ENCODE measurements at places on chromosomes 5 and 9.

DNA sequence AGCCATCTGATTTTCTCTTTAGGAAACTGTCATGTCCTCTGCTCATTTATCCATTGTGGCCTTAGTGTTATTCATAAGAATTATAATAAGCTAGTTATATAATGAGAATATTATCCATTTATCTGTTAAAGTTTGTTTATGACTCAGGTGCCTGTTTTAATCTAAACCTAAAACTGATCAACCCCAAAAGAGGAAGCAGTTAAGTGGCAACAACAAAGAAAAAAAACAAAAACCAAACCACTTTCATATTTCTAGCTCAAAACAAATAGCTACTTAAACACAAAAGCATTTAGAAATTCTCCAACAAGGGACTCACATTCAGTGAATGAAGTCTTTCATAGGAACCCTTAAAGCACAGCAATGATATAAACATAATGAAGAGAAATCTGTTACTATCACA, 116.4 kb downstream of the APBA1 start:
- DNase-seq, result no peak
- H3K4me1 ChIP-seq, result no peaks in the 10 kb centered on the region
- no peak overlapping the region for H3K27ac ChIP-seq
- H3K27me3 ChIP-seq, result no peaks in the 10 kb centered on the region
- H3K36me3 ChIP-seq, result no peaks in the 10 kb centered on the region

GRCh38 chr9:87850391-87850790, 32.3 kb upstream of the SPATA31E1 start:
- no peak overlapping the region for H3K27ac ChIP-seq
- peaks cover 1% of the 10 kb centered on the region for H3K27me3 ChIP-seq

DNA sequence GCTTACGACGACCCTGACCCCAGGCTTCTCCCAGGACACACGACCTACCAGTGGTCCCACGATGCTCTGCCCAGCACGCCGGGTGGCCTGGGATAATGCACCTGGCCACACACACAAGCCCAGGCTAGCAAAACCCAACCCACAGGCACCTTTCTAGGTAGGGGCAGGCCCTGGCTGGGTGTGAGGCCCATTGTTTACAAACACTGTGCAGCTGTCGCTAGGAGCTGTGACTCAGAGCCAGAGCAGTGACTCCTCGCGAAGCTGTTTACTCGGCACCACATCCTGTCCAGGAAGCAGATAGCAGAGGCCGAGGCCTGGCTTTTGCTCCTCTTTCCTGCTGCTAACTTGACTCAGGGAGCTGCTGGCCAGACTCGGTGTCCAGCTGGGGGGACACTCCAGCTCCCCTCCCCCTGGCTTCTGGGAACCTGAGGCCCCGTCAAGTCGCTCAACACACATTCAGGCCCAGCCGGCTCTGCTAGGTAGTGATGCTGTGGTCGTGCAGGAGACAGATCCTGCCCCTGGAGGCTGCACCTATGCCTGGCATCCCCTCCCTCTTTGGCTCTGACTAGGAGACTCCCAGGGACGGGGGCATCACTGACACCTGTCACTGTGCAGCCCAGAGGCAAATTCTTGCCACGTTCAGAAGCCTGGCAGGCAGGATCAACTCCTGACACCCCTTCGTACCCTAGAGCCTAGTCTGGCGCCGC, 12.8 kb upstream of the RALGDS start:
- no peaks in the 10 kb centered on the region for H3K36me3 ChIP-seq
- H3K4me3 ChIP-seq, result no peak overlapping the region
- peak; percentile 91 for DNase-seq

DNA sequence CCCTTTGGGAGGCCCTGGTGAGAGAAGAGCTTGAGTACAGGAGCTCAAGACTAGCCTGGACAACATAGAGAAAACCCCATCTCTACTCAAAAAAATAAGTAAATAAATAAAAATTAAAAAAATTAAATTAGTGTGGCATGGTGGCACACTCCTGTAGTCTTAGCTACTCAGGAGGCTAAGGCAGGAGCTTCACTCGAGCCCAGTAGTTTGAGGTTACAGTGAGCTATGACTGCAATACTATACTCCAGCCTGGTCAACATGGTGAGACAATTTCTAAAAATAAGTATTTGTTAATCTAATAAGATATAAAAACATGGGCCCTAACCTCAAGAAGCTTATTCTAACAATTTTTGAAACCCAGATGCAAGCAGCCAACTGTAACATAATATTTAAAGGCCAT, 7.6 kb downstream of the RNF38 start:
- H3K27me3 ChIP-seq, result no peaks in the 10 kb centered on the region
- no peak overlapping the region for H3K27ac ChIP-seq
- no peak overlapping the region for H3K4me3 ChIP-seq
- no peak for DNase-seq

DNA sequence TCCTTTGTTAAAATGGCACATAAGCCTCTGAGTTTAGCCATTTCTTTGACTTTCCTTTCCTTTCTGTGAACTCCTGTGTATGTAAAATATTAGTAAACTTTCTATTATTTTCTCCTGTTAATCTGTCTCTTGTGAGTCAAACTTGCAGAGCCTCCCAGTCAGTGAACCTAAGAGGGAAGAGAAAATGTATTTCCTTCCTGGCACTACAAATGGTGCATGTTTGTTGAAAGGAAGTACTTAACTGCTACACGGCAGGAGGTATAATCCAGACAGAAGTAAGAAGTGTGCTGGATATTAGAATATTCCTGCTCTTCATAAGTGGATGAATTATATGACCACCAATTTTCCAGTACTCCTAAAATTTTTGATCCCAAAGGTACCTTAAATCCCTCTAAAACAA, 23.0 kb downstream of the CTSL start:
- H3K4me1 ChIP-seq, result peaks cover 5% of the 10 kb centered on the region
- H3K4me3 ChIP-seq, result no peak overlapping the region
- no peak overlapping the region for H3K27ac ChIP-seq
- no peaks in the 10 kb centered on the region for H3K36me3 ChIP-seq

GRCh38 chr9:129454467-129455067, 166.3 kb downstream of the C9orf50 start:
- H3K4me1 ChIP-seq, result peaks cover 37% of the 10 kb centered on the region
- H3K36me3 ChIP-seq, result no peaks in the 10 kb centered on the region
- no peak overlapping the region for H3K27ac ChIP-seq

DNA sequence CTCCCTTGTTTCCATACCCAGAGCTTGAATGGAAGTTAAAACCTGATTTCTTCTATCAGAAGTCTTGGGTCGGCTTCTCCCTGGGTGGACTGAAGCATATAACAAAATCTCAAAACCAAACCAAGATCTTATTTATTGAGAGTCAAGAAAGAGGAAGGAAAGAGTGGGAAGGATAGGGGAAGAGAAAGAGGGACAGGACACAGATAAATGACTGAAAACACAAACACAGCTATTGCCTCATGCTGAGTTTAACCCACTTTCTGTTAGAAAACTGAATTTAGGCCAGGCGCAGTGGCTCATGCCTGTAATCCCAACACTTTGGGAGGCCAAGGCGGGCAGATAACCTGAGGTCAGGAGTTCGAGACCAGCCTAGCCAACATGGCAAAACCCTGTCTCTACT, 92.9 kb downstream of the PALM2AKAP2 start:
- no peak overlapping the region for H3K4me3 ChIP-seq
- no peaks in the 10 kb centered on the region for H3K36me3 ChIP-seq
- no peaks in the 10 kb centered on the region for H3K27me3 ChIP-seq
- H3K4me1 ChIP-seq, result no peaks in the 10 kb centered on the region
- no peak overlapping the region for H3K27ac ChIP-seq

DNA sequence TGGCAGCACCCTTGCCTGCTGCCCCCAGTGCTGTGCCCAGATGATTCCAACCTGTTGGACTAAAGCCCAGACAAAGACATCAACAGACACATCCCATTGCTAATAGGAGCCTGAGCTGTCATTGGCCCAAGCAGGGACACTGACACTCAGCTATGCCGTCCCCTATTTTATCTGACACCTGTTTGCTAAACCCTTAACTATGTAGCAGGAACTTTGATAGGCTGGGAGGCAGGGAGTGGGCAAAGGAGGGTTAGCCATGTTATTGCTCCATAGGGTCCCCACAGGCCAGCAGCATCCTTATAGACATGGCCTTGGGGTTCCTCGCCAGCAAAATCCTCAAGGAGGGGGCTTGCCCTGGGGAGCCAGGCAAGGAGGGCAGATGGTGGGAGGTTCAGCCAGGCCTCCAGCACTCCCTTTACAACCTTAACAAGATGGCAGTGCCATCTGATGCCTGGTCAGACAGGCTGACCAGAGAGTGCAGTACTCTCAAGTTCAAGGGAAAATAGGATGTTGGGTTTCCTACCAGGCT, 50.4 kb upstream of the CDKN2AIPNL start:
- no peaks in the 10 kb centered on the region for H3K36me3 ChIP-seq
- H3K4me3 ChIP-seq, result no peak overlapping the region
- DNase-seq, result no peak

- H3K36me3 ChIP-seq, result no peaks in the 10 kb centered on the region
- no peak overlapping the region for H3K4me3 ChIP-seq
- DNase-seq, result no peak
- H3K4me1 ChIP-seq, result peaks cover 15% of the 10 kb centered on the region
- H3K27me3 ChIP-seq, result no peaks in the 10 kb centered on the region
Measured at GRCh38 chr5:96641368-96642280, 20.6 kb upstream of the CAST start.

DNA sequence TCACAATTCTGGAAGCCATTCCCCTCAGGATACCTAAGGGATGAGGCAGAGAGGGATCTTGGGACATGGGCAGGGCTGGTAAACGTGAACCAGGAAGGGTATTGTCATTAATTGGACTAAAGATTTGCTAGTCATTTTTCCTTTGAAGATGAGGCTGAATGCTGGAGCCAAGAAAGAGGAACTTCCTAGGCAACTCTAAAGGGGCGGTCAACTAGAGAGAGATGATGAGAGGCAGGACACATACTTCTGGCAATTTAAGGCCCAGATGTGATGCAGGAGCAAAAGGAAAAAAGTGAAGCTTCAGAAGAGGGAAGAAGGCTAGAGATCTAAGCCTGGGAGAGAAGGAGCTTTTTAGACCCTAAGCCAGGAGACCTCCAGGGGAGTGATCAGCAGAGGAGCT, 5.6 kb downstream of the GBA2 start:
- peaks cover 36% of the 10 kb centered on the region for H3K36me3 ChIP-seq
- no peaks in the 10 kb centered on the region for H3K27me3 ChIP-seq
- H3K4me3 ChIP-seq, result no peak overlapping the region
- H3K27ac ChIP-seq, result no peak overlapping the region
- no peak for DNase-seq

DNA sequence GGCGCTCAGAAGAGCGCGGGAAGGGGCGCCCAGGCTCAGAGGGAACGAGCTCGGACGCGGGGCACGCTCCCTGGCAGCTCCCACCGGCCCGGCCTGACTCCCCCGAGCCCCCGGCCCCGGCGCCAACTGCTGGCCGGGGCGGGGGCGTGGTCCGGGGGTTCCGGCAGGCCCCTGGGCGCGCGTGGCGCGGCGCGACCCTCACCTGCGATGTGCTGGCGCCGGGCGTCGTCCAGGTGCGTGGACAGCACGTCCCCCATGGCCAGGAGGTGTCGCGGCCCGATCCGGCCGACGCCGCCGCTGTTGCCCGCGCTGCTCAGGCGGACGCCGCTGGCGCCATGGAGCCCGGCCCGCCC, 43.5 kb upstream of the STXBP1 start:
- DNase-seq, result no peak
- H3K4me1 ChIP-seq, result peaks cover 53% of the 10 kb centered on the region
- peak overlapping the region; percentile 25 for H3K27ac ChIP-seq
- peaks cover 3% of the 10 kb centered on the region for H3K36me3 ChIP-seq
- peak overlapping the region; percentile 75 for H3K4me3 ChIP-seq
- no peaks in the 10 kb centered on the region for H3K27me3 ChIP-seq

- DNase-seq, result no peak
- H3K36me3 ChIP-seq, result no peaks in the 10 kb centered on the region
- peaks cover 2% of the 10 kb centered on the region for H3K27me3 ChIP-seq
- H3K4me1 ChIP-seq, result peaks cover 67% of the 10 kb centered on the region
- H3K4me3 ChIP-seq, result no peak overlapping the region
Measured at GRCh38 chr5:150461231-150461630, 11.7 kb upstream of the RPS14 start.

GRCh38 chr5:42858687-42859086, 47.0 kb upstream of the SELENOP start:
- no peaks in the 10 kb centered on the region for H3K27me3 ChIP-seq
- peaks cover 89% of the 10 kb centered on the region for H3K4me1 ChIP-seq
- H3K36me3 ChIP-seq, result no peaks in the 10 kb centered on the region
- peak overlapping the region; percentile 37 for H3K4me3 ChIP-seq
- DNase-seq, result peak; percentile 61

DNA sequence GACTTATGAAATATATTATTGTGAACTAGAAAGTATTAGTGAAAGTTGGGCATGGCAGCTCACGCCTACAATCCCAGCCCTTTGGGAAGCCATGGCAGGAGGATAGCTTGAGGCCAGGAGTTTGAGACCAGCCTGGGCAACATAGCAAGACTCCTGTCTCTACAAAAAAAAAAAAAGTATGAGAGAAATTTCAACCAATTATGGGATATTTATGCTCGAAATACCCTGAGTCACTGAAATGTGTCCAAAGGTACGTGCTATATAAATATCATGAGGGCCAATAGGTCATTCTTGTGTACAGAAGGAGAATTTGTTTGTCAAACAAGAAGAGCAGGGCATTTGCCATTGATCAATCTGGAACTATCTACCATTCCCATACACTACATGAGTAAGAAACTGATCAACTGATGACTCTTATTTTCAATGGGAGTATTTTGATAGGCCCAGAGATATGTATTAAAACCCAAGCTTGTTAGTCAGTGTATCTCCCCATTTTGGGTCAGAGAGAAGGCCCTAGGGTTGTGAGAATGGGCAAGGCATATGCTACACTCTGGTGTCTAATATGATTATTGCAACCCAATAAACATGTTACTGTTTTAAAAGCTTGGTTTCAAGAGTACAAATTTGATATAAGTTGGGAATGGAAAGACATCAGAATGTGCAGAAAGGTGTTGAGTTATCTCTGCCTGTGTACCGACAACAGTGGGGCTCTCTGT, 21.7 kb upstream of the HOMER1 start:
- peaks cover 57% of the 10 kb centered on the region for H3K4me1 ChIP-seq
- peak; percentile 87 for DNase-seq
- H3K27me3 ChIP-seq, result no peaks in the 10 kb centered on the region
- H3K4me3 ChIP-seq, result no peak overlapping the region

GRCh38 chr9:94300470-94301301, 27.8 kb downstream of the NUTM2F start:
- H3K27ac ChIP-seq, result no peak overlapping the region
- no peak overlapping the region for H3K4me3 ChIP-seq
- DNase-seq, result no peak
- no peaks in the 10 kb centered on the region for H3K4me1 ChIP-seq

DNA sequence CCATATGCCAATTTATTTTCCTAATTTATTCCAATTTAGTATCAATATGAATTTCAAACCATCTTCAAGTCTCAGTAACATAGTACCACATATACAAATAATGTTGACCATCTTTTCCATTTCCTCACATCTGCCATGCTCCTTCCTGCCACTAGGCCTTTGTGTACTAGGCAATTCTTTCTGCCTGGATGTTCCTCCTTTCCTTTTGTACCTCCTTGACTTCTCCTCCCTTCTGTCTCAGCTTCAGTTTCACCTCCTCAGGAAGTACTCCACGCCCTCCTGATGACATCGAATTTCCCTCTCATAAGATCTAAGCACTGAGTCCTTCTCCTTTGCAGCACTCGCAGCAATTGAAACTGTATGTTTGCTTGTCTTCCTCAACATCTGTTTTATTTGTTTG, 53.9 kb downstream of the MEF2C start:
- no peak overlapping the region for H3K4me3 ChIP-seq
- H3K27me3 ChIP-seq, result no peaks in the 10 kb centered on the region
- no peaks in the 10 kb centered on the region for H3K4me1 ChIP-seq
- no peak overlapping the region for H3K27ac ChIP-seq
- H3K36me3 ChIP-seq, result no peaks in the 10 kb centered on the region

- no peak overlapping the region for H3K4me3 ChIP-seq
- no peaks in the 10 kb centered on the region for H3K4me1 ChIP-seq
- 0 out of 3 replicates have a peak, but pooled peaks cover 4% of the 10 kb centered on the region for H3K27me3 ChIP-seq
- H3K27ac ChIP-seq, result no peak overlapping the region
- no peaks in the 10 kb centered on the region for H3K36me3 ChIP-seq
Measured at GRCh38 chr5:53253421-53253871, 143.9 kb upstream of the MOCS2 start.
